ENCODE measurements at places on chromosomes 6 and 20.

DNA sequence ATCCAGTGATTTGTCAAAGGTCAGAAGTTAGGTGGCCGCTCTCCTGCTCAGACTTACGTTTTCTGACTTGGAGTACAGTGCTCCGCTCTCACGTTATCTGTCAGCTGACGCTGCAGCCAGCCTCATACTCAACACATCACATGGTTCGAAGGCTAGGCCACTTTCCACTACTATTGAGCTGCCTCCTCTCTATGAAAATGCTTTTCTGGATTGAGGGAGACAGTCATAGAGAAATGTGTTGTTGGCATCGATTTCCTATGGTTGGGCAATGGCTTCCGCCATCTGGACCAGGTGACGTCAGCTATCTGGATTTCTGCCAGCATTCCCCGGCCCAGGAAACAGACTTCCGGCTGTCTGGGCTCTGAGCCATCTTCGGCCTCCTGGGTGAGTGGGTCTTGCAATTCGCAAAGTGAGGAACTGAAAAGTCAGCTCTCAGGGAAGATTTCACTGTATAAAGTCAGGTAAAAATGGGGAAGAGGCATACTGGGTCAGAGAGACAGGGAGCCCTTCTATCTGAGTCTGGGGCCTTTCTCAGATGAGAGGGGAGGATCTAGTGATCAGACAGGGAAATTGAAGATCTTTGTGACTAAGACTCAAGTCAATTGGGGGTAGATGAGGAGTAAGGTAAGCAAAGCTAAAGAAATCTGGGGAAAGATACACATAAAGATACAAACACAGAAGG is 37.5 kb upstream of the IER3 start:
- DNase-seq, result no peak

DNA sequence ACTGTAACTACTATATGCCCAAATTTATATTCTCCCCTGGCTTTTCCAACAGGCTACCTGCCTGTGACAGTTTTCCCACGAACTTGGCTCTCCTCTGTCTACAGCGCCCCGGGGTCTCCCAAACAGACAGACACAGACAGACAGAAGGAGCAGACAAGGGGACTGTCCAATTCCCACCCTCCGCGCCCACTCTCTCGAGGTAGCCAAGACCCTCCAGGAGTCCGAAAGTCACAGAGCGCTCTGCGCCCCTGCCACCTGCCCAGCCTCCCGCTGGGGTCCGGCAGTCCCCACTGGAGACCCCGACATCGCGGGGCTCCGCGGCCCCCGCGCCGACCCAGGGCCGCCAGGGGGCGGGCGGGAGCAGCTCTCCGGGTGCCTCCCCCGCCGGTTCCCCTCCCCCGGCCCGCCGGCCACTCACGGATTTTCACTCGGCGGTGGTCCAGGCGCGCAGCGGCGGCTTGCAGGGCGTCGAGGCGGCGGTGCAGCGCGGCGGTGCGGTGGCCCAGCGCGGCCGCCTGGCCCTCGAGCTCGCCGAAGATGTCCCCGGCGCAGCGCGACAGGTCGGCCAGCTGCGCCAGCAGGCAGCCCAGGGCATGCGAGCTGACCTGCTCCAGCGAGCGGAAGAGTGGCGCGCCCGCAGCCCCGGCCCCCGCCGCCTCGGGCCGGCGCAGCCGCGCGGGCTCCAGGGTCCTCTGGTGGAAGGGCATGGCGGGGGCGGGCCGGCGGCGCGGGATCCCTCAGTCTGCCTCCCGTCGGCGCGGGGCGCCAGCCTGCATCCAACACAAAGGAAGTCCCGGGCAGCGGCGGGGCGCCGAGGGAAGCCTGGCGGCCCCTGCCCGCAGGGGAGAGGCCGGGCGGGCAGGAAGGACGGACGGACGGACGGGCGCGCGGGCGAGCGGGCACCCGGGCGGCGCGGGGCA is 81.3 kb upstream of the CCDC28A start:
- DNase-seq, result no peak

DNA sequence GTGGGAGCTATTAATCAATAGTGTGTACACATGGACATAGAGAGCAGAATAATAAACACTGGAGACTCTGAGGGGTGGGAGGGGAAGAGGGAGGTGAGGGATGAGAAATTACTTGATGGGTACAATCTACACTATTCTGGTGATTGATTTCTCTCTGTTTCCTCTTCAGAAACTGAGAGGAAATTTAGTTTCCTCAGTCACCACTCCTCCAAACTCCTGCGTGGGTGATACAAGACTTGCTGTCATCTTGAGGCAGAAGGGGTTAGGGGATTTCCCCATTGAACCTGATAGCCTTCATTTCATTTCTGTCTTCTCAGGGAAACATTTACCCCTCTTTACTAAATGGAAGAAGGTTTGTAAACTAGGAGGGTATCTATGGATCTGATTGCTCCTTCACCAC is 84.3 kb upstream of the ESR1 start:
- DNase-seq, result no peak

- DNase-seq, result no peak
These were observed 437.5 kb downstream of the TFAP2A start for GRCh38 chr6:9977411-9977810.

- no peak for DNase-seq
These were observed 539.7 kb downstream of the QKI start for GRCh38 chr6:163954088-163954775.

DNA sequence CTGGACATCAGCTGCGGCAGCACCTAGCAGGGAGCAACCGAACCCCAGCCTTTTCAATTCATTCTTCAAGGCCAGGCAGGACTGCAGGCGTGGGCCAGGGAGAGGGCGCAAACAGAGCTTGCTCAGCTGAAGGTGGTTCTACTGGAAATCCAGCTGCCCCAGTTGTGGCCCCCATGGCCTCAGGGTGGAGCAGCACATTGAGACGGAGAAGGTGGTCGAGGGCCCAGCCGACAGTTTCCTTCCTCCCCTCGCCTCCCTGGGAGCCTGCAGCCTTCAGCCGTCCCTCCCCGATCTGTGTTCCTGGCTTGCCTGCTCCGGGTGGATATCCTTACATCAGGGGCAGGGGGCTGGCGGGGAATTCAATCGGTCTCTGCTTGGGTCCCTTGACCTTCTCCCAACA is 217.8 kb downstream of the ANKRD60 start:
- no peak for DNase-seq

Data from stimulated activated CD8-positive, alpha-beta memory T cell treated with anti-CD3 and anti-CD28 coated beads, Interleukin-12 subunit alpha, Interleukin-12 subunit beta, amount 100 ng/mL, for 1 hour (primary cell).